ENCODE measurements at places on chromosomes 5 and 9. TPM values are rescaled to one million over a fixed set of nuclear protein-coding genes. Genes with fewer than 3 reads are reported as not detected.

- no peaks in the 10 kb centered on the region for H3K36me3 ChIP-seq
- no peak for DNase-seq
- no peak overlapping the region for H3K4me3 ChIP-seq
- H3K27ac ChIP-seq: no peak overlapping the region
- no peaks in the 10 kb centered on the region for H3K27me3 ChIP-seq
Observed at GRCh38 chr9:127175319-127175715, 52.9 kb upstream of the ANGPTL2 start.

GRCh38 chr5:62783374-62784057 lies 204.9 kb downstream of the LRRC70 start:
- no peak overlapping the region for H3K27ac ChIP-seq
- no peak overlapping the region for H3K4me3 ChIP-seq
- no peaks in the 10 kb centered on the region for H3K27me3 ChIP-seq

DNA sequence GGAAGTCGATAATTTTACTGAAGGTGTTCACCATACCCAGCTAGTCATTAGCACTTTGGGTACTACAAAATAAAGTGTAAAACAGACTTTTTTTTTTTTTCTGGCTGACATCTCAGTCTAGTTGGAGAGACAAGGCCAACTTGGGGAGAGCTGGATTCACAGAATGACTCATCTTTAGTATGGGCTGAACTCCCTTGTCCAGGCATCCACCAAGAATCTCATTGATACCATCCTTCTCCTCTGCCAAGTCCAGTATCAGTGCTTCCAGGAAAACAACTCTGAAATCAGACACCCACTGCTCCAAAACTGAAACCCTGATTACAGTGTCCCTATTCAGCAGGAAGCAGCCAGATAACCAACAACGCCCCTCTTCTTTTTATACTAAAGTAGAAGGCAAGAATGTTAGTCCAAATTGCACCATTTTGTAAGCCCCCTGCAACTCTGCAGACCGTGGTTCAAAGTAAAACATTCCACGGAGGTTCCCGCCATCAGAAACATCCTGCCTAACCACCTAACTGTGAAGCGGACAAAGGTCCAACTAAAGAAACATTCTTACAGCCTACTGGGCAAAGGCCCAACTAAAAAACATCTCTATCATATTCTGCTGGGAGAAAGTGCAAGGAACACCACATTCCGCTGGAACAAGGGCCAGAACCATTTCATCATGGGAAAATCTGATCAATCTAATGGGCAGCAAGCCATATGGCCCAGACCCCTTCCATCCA lies 728.2 kb downstream of the BRINP1 start:
- H3K4me3 ChIP-seq: no peak overlapping the region
- H3K27me3 ChIP-seq: no peaks in the 10 kb centered on the region
- H3K27ac ChIP-seq: no peak overlapping the region
- no peaks in the 10 kb centered on the region for H3K36me3 ChIP-seq

DNA sequence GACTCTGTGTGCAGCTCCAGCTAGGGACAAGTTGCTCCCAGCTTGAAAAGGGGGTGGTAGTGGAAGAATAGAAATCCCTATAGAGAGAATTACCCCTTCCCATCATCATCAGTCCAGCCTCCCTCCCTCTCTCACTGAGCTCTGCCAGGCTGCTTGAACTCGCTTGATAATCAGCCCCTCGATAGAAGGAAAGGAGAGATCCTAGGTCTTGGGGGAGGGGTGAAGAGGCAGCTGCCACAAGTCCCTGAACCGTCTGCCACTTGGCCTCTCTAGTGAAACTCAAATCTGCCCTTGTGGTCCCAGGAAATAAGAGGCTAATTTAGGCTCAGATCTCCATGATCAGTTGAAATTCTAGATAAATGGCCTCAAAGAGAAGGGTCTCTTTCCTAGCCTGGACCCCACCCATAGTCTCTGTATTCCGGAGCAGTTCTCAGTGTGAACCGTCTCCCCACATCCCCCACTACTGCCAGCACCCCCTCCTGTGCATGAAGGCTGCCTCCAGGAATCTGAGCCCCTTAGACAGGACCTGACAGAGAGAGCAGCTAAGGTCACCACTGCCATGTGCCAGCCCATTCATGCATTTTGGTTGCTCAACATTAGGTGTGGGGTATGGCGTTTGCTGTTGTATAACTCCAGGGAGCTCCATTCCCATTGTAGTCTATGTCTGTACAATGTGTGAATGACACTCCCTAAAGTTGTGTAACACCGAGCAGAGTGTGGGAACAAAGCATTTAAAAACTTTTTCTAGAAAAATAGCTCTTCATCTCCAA lies 5.5 kb downstream of the DNAJB5 start:
- H3K36me3 ChIP-seq: peaks cover 31% of the 10 kb centered on the region
- H3K27me3 ChIP-seq: no peaks in the 10 kb centered on the region
- DNase-seq: no peak

DNA sequence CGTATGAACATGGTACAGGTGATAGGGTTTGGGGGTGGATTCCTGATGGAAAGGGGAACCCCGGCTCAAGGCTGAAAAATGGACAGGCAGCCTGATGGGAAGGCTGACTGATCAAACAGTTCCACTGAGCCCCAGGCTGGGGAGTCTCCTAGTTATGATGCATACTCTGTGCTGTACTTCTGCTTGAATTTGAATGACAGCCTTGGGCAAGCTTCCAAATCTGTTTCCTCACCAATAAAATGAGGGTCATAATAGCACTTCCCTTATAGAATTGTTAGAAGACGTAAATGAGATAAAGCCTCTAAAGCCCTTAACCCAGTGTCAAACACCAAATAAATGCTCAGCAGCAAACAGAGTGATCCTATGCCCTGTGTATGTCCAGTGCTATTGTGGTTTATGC lies 478.5 kb upstream of the DMAC1 start:
- no peak for DNase-seq
- H3K36me3 ChIP-seq: no peaks in the 10 kb centered on the region

GRCh38 chr9:109310486-109310901 lies 10.4 kb downstream of the EPB41L4B start:
- peaks cover 5% of the 10 kb centered on the region for H3K4me1 ChIP-seq
- H3K27ac ChIP-seq: no peak overlapping the region

- no peaks in the 10 kb centered on the region for H3K27me3 ChIP-seq
- DNase-seq: no peak
- H3K27ac ChIP-seq: no peak overlapping the region
- H3K36me3 ChIP-seq: no peaks in the 10 kb centered on the region
- no peak overlapping the region for H3K4me3 ChIP-seq
- peaks cover 32% of the 10 kb centered on the region for H3K4me1 ChIP-seq
Observed at GRCh38 chr5:172862165-172862801, 28.2 kb downstream of the ERGIC1 start.

DNA sequence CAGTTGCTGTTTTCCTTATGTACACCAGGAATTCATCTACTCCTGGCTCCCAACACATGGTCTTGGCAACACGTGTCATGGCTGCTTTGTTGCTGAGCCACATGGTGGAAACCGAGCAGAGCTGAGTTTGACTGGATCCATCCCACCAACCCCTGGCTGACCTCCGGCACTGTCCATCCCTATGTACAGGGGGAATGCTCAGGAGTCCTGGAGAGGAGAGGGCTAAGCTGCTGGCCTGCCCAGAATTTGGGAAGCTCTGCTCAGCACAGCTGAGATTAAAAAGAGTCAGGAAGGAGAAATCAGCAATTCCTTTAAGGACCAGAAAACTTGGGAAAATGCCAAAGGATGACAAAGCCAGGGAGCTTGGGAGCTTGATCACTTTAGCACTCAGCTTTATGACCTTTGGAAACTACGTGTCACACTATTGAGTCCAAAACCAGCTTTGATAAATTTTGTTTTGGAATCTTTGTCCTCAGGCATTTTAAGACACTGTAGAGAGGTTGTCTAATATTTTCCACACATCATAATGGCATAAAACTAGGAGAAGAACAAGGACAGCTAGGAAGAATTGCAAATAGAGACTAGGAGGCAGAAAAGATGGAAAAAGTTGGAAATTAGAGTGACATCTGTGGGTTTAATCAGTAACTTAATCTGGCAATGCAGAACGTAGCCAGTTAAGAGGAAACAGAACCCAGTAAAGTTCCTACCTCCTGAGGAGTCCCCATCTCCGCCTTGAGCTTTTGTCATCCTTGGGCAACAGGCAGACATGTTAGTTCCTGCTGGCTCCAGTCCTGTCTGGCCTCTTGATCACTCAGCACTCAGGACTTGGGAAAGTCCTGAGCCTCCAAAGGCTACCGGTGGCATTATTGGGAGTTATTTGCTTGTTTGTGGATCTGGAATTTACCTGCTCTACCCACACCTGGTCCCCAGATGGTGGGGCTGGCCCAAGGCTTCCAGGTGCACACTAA lies 62.5 kb upstream of the PLPP1 start:
- H3K36me3 ChIP-seq: no peaks in the 10 kb centered on the region
- H3K4me1 ChIP-seq: peaks cover 40% of the 10 kb centered on the region
- H3K27me3 ChIP-seq: no peaks in the 10 kb centered on the region
- DNase-seq: no peak

The CENPP gene
- 22.5 TPM for total RNA-seq

The LMX1B gene
- not detected for total RNA-seq

Measured in activated CD8-positive, alpha-beta T cell treated with anti-CD3 and anti-CD28 coated beads for 36 hours (primary cell).